CD4-positive, alpha-beta T cell treated with Interleukin-6 for 4 hours (primary cell): ENCODE measurements at places on chromosomes 3 and 15.

DNA sequence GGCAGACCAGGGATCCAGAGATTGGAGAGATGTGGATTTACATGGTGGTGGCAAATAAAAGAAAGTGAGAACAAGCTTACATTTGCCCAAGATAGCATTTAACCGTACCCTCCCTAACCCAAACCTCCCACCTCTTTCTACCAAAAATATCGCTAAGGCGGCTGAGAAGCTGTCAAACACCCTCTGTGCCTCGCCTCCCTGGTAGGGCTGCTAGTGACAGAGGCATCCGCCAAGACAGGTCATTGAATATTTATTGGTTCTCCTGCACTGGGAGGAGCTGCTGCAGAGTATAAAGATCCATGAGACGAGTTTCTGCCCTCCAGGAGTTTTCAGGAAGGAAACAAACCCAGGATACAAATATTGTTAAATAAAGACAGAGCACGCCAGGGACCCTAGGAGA lies 107.3 kb upstream of the TMC3 start:
- no peak for DNase-seq

- no peak for DNase-seq
These were observed 3.8 kb upstream of the TMEM44 start for GRCh38 chr3:194637066-194637465.

DNA sequence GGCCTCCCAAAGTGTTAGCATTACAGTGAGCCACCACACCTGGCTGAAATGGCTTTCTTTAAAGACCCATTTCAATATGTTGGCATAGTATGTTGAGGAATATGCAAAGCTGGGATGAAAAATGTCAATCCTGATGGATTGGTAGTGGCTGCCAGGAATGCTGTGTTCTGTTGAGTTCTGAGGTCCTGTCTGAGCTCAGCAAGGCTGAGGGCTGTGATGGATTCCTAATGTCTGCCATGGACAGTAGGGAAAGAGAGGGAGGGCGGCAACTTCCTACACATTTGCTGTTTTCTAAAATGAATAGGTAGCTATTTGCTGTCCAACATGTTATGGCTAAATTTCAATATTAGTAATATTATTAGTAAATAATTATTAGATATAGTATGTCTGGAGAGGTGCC lies 8.2 kb downstream of the RAB8B start:
- DNase-seq: no peak

- no peak for DNase-seq
These were observed 140.8 kb downstream of the SMAD6 start for GRCh38 chr15:66842710-66843441.

- DNase-seq: no peak
These were observed 50.7 kb downstream of the DNAJB8 start for GRCh38 chr3:128415773-128416577.

DNA sequence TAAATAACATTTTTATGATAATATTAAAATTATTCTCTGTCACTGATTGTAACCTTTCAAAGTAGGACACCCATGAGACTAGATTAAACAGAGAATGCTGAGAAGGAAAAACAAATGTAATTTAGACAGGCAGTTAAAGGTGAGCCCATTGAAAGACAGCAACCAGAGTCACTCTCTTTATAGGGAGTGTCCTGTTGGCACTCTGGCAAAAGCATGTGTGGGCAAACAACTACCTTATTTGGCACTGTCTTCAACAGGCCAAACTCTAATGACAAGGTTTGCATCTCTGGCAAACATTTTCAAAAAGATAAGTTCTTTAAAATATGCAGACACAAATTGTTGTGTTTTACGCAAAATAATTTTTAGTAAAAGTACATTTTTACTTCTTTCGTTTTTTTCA lies 29.8 kb downstream of the NFKBIZ start:
- no peak for DNase-seq

- DNase-seq: no peak
These were observed 29.4 kb upstream of the GRIP2 start for GRCh38 chr3:14569474-14570000.

DNA sequence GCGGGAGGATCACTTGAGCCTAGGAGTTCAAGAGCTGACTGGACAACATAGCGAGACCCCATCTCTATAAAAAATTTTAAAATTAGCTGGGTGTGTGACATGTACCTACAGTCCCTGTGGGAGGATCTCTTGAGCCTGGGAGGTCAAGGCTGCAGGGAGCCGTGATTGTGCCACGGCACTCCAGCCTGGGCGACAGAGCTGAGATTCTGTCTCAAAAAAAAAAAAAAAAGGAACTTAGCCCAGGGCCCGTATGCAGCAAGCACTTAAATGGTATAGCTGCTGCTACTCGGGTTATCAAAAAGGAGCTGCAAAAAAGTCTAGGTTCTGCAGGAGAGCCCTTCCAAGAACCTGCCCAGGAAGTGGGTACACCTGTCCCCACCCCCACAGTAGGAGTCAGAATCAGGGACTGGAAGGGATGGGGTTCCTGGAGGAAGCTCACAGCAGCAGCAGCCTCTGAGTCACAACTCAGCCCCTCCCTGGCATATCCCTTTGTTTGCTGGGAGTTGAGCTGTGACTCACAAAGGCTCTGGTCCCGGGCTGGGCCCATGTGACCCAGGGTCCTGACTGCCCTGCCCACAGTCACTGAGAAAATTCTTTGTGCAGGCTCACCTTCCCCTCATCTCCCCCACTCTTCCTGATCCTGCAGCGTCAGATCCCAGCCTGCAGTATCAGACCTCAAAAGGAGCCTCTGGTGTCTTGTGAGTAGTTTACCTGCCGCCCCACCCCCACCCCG lies at the start of gene SPATA12:
Gene SPATA12, plus strand, starts transcription at position 576 of the 733 bp plus-strand sequence. CDS start 13,031 bp downstream, outside the sequence.
- DNase-seq: no peak

DNA sequence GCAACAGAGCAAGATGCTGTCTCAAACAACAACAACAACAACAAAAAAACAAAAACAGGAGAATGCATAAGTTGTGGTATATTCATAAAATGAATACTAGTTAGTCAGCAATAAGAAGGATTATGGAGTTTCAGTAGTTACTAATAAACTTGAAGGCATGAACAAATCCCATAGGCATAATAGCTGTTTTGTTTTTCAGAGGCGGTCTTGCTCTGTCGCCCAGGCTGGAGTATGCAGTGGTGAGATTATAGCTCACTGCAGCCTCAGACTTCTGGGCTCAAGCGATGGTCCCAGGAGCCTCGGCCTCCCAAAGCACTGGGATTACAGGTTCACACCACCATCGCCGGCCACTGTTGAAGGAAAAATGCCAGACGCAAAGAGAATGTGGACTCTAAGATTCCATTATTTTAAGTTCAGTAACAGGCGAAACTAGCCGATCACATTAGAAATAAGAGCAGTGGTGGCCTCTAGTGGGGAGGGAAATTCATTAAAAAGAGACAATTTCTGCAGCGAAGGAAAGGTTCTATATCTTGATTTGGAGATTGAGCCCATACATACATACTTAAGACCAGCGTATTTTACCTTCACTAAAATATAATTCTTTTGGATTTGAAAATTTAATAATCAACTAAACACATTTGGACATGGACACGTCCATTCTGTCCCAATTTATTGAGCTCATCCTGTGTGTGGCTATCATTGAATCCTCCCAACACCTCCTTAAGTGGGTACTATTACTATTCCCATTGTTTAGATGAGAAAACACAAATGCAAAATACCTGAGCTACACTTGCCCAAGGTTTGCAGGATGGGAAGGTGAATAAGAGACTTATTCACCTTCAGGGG lies 27.4 kb upstream of the HDAC11 start:
- peak; percentile 61 for DNase-seq

- no peak for DNase-seq
These were observed 42.2 kb downstream of the ILDR1 start for GRCh38 chr3:121979734-121980449.

DNA sequence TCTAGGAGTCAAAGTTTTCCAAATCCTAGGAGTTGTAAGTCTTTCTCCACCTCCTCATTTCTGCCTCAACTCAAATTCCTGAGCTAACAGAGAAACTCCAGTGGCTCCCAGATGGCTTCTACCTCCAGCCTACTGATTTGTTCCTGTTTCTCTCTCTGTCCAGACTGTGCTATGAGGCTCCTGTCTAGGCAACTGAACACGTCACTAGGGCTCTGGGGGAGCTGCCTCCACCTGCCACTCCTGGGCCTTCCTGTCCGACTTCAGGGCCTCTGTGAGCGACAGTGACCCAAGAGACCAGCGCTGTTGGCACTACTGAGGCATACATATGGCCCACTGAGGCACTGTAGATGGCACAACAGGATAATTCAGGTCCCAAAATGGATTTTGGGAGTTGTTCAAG lies 71.4 kb downstream of the EXOG start:
- DNase-seq: no peak

DNA sequence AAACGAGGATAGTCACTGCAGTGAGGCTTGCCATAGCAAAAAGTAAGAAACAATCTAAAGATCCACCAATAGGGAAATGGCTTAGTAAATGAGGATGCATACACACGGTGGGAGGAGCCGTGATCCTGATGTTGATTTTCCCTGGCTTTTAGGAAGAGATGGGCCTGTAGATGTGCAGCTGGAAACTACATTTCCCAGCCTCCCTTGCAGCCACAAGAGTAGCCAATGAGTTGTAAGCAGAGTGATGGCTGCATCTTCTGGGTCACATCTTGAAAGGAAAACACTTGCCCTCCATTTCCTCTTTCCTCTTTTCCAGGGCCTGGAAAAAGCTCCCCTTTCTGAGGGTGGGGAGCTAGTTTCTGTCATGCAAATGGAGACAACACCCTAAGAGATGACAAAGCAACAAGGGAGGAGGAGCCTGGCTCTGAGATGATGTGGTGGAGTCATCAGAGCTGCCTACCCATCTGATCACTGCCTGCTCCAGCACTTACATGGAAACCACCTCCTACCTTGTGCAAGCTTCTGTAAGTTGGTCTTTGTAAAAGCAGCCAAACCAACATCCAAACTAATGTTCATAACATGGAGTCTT lies 139.1 kb downstream of the TLE3 start:
- DNase-seq: no peak

GRCh38 chr3:85244519-85244918 lies 285.7 kb downstream of the CADM2 start:
- no peak for DNase-seq

GRCh38 chr3:197730200-197730599 lies 6.5 kb downstream of the RUBCN start:
- no peak for DNase-seq

DNA sequence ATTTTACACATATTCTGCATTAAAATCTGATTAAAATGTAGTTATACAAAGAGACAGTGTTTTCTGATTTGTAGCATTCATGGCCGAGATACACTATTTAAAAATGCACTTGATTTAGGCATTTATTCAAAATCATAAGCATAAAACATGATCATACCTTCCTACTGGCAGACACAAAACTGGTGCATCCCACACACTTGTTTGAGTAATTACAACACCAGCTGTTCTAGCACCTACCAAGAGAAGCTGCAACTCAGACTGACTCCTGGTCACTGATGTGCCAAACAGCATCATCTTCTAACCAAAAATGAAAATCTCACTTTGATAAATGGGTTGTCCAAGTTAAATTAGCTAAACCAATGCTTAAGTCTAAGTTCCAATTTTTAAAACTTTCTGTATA lies 262.7 kb upstream of the NSMCE3 start:
- DNase-seq: no peak

DNA sequence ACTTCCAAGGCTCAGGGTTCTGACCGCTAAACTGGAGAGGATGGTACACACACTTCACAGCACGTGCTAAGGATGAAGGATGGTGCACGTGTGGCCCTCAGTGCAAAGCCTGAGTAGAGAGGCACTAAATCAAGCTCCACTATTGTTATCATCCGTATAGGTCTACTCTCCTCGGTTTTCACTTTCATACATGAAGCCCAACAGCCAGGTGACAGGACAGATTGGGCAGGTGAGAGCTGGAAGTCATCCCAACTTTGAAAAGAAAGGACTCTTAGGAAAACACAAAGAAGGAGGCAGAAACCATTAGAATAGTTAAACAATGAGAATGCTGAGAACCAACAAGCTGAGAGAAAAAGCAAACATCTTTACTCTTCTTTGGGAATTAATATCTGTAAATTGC lies 21.1 kb downstream of the MAGI1 start:
- no peak for DNase-seq

DNA sequence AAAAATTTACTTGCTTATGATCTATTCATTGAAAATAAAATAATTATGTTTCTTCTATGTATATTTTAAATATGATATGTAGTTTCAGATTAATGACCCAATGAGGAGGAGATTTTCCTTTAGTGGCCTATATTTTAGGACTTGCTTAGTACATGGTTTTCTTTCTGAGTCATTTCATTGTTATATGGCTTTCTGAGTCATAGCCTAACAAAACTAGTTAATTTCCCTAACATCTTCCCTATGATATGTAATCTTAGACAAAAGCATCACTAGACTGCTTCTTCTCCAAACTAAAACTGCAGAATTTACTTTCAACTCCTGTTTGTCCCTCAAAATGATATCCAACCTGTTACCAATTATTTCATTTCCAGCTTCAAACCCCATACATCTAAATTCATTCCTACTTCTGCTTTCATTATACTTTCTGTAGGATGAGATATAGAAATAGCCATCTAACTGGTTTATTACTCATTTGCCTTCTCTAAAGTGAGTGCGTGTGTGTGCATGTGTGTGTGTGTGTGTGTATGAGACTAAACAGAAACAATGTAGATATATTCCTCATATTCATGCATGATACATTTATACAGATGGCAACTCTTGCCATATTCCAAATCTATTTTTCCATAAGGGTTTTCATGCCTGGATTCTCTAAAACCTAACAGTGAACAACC lies 915.0 kb upstream of the GBE1 start:
- no peak for DNase-seq

DNA sequence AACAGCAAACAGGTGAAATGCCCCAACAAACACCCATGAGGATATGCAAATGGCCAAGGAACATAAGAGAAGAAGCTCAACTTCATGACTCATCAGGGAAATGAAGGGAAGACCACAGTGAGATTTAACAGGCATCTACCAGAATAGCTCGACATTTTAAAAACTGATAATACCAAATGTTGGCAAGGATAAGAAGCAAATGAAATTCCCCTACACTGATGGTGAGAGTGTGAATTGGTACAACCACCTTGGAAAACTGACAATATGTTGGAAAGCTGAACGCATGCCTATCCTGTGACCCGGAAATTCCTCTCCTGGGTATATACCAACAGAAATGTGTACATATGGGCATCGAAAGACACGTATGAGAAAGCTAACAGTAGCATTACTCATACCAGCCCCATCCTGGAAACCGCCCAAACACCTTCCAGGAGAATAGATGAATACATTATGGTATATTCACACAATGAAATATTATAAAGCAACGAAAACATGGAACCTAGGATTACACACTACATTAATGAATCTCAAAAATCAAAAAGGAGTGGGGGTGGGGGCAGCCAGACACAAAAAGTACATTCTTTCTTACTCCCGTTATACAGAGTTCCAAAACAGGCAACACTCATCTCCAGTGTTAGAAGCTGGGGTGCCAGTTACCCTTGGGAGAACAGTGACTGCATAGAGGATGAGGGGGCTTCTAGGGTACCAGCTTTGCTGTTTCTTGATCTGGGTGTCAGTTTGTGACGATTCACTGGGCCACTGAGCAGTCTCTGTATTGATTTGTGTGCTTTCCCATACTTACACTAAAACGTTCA lies 16.9 kb downstream of the RFTN1 start:
- DNase-seq: peak; percentile 25

DNA sequence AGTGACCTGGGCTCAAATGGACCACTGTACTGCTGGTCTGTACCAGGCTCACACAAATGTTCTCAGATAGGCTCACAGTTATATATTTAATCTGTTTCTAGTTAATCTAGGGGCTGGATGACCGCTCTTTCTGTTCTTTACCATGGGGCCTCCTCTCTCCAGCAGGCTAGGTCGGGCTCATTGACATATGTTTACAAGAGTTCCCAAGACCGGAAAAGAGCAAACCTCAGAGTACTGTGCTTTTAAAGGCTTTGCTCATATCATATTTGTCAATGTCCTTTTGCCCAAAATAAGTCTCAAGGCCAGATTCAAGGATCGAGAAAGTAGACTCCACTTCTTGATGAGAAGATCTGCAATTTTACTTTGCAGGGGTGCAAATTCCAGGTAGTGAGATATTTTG lies 348.0 kb upstream of the EPHA6 start:
- DNase-seq: no peak
